Activated T-helper 9 cell treated with anti-CD3 and anti-CD28 coated beads, Interleukin-2, amount 50 U/mL, for 16 hours (primary cell): ENCODE measurements at places on chromosomes 1 and 21.

DNA sequence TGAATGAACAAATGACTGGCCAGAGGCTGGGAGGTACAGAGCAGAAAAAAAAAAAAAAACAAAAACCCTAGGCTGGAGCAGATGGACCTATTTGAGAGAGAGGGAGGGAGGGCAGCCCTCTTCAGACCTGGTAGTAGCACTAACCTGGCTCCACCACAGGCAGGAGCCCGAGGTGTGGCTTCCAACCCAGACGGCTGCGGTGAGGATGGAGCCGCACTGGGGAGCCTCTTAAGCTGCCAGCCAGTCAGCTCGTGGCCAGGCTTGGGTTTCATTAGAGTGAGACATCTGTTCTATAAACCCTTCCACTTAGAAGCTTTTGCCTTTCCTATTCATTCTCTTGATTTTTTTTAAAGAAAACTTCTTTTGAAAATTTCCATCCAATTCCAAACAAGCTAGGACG is 16.8 kb downstream of the LGR6 start:
- no peak for DNase-seq

DNA sequence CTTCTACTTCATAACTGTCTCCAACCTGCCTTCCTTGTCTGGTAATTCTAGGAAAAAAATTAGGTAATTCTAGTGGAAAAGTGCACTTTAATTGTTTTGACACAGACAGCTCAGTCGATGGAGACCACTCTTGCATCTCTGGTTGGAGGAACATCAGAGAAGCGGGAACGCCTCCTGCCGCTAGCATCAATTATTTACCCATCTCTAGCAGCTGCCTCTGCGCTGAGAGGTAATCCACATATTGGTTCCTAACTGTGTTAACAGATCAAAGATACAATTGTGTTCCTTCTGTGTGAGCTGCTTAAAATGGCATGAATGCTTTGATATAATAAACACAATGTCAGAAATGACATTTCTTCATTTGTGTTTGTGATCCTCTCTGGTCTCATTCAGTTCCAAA is 33.3 kb downstream of the C2CD2 start:
- DNase-seq = no peak

DNA sequence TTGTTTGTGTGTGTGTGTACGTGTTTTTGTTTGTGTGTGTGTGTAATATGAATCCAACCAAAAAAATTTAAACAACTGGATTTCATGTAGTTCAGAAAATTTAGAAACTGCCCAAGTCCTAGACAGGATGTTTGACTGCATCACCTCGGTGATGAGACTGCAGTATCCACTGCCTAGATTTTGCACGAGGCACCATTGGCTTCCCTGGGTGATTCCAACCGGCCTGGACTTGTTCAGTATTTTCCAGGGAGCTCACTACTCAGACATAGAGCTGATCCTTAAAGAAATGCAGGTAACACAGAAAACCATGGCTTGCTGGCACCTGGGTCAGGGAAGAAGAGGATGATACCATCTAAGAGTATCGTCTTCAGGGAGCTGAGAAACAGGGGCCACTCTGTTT is 18.2 kb upstream of the KCNK2 start:
- DNase-seq = no peak

- no peak for DNase-seq
These were observed 269.5 kb downstream of the TM2D1 start for GRCh38 chr1:61455400-61455799.

DNA sequence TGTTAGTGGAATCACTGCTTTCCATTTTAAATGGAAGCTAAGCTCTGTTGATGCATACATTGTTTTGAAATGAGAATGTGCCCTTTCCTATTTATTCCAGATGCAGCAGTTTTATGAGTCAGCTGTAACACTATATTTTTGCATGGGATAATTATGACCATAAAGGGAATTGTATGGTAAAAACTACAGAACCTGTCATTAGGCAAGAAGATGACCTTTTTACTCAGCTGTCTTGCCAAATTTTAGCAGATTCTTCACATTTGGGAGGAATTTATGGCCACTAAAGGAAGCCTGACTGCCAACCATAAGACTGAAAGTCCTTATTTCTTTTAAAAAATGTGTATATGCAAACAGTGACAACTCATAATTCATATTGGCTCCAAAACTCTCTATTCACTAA is 356.3 kb upstream of the PRMT6 start:
- DNase-seq = no peak

DNA sequence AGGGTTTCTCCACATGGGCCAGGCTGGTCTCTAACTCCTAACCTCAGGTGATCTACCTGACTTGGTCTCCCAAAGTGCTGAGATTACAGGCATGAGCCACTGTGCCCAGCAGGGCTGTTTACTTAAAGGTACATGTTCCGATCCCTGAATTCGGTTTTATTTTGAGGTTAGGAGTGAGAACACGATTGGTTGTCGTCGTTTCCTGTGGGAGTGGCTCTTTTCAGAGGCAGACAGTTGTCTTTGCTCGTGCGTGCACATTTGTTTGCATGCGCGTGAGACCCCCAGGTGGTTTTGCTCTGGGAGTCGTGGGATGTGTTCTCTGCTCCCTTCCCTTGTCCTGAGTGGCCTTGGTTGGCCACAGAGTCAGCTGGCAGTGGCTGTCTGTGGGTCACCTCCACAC is 60.2 kb downstream of the SKI start:
- no peak for DNase-seq

GRCh38 chr1:243447347-243447746 is 191.5 kb downstream of the SDCCAG8 start:
- no peak for DNase-seq

- no peak for DNase-seq
These were observed 2.7 kb upstream of the PHTF1 start for GRCh38 chr1:113761937-113762336.

GRCh38 chr1:65229201-65229600 is 80.1 kb upstream of the DNAJC6 start:
- no peak for DNase-seq

- DNase-seq = no peak
These were observed 922 bp downstream of the CPT2 start for GRCh38 chr1:53197291-53198200.

GRCh38 chr1:195763146-195763906 is 844.9 kb downstream of the KCNT2 start:
- DNase-seq = no peak

- DNase-seq = no peak
These were observed 831 bp upstream of the FOXD2 start for GRCh38 chr1:47436979-47437446.

- DNase-seq = no peak
These were observed 814.5 kb upstream of the NEGR1 start for GRCh38 chr1:73096841-73097240.

DNA sequence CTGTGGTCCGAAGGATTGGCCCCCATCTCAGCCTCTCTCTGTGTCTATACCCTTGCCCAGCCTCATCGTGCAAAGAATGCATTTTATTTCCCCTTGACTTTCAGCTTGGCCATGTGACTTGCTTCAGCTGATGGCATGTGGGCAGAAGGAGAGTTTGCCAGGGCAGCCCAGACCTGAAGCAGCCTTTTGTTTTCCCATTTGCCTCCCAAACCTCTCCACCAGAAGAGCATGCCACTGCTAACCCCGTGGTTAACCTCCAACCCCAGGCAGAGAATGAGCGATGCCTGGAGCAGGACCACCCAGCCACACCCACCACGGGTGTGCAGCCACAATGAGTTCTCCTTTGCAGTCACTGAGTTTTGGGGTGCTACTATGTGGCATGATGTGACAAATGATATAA is 136.4 kb downstream of the SETD4 start:
- no peak for DNase-seq

GRCh38 chr1:59605184-59605583 is 209.6 kb upstream of the HOOK1 start:
- no peak for DNase-seq

- DNase-seq = no peak
These were observed 932.8 kb downstream of the TTLL7 start for GRCh38 chr1:83065952-83066727.

DNA sequence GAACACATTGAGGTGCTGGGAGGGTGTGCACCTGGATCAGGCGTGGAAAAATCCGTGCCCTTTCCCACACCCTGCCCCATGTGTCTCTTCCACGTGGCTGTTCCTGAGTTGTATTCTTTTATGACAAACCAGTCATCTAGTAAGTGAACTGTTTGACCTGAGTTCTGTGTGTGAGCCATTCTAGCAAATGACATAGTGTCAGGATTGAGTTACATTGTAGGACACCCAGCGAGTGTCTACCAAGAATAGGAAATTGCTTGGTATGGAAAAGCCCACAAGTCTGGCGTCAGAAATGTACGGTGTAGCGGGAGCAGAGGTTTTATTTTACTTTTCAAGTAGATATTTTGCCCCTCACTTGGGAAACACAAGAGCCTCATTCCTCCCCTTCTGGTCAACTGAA is 1.2 kb upstream of the MRAP start:
- DNase-seq = no peak

DNA sequence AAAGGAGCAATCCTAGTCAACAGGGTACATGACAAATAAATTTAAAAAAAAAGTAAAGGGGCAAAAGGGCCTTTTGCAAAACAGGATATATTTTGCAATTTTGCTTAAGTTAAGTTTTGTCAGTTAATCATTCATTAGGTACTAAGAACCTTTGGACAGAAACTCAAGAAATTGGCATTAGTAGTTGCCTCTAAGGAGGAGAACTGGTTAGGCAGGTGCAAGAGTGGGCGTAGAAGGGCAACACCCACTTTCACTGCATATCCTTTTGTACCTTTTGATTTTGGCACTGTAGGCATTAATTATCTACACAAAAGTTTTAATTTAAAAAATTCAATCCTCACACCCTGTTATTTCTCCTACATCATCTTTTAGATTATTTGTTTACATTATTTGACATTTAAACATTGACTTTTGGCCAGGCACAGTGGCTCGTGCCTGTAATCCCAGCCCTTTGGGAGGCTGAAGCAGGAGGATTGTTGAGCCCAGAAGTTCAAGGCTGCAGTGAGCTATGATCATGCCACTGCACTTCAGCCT is 4.3 kb downstream of the DDAH1 start:
- no peak for DNase-seq

DNA sequence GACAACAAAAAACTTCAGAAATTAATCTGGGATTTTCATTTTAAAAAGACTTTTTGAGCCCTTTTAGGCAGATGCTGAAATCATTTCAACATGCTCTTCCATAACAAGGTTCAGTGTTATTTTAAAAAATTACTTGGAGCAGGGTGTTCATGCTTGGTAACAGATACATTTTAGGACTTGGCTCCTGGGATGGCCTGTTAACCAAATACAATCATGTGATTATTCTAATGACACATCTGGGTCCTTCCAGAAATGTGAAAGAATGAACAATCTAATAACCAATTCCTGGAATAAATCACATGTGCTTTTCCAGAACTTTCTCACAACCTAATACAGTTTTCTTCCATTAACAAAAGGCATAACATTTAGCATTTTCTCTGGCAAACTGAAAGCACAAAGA is 379.8 kb upstream of the RUNX1 start:
- DNase-seq = no peak

DNA sequence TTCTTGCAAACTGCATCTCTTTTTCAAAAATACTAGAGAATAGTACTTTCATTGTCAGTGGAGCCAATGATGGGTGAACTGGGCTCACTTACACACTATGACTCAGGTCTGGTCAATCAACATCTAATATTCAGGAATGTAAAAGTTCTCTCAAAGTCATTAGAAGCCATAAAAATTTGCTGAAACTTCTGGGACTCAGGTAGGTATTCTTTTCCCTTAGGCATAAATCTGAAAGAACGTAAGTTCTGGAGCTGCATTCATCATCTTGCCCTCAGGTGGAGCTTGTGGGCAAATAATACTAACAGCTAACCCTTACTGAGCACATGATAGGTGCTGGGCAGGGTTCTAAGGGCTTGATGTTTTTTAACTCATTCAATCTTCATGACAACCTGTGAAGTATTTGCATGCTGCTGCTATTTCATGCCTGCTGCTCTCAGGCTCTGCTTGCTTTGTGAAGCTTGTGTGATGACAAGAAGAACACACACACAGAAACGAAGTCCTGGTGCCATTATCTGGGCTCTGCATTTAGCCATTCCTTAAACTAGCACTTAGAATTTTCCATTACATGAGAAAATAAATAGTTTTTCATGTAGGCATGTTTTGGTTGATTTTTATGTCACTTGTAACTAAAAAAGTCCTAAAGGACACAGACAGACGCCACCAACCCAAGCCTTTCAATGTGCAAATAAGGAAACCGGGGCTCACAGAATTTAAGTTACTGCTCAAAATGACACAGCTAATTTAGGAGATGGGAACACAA is 394.2 kb upstream of the LYPLAL1 start:
- DNase-seq = no peak

- no peak for DNase-seq
These were observed 5.5 kb downstream of the KIF26B start for GRCh38 chr1:245160288-245160687.

DNA sequence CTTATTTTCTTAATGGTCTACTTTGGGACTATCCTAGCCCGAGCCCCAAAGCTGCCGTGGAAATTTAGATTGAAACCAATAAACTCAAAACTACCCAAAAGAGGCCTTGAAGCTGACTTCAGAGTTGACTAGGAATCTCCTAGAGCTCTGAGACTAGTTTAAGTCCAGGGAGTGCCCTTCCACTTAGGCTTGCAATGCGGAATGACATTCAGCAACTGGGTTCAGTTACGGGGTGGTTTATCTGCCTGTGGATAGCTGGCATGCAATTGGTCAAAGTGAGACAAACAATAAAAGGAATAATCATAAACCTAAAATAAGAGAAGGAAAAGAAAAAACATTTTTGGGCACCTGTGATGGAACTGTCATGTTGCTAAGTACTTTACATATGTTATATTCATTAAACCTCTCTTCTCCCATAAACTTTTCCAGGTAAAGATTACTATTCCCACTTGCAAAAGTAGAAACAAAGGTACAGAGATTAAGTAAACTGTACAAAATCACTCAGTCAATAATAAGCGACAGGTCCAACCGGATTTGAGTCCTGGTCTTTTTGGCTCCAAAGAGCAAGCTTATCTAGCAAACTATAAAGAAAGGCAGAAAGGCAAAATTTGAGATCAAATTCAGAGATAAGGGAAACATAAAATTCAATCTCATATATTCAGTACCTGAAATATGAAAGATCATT is 56.5 kb downstream of the GPATCH2 start:
- no peak for DNase-seq

GRCh38 chr1:61082311-61083012 is at the start of gene NFIA:
Gene NFIA (plus strand): TSS chr1:61082561.
- no peak for DNase-seq

DNA sequence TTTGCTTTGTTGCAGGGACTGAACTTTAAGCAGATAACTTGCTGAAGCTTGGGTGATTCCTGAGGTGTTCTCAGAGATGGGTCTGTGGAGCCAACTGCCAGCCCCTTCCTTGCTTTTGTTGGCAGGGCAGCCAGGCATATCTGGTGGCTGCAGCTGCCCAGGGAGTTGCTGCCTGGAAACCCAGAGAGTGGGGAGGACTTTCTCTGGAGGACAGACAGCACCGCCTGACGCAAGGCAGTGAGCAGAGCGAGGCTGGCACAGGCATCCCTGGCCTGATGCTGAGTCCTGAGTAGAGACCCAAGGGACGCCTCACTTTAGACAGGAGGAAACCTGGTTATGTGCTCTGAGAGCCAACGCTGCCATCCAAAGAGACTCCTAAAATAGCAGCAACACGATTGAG is 9.8 kb upstream of the OLFML2B start:
- DNase-seq = no peak

- DNase-seq = no peak
These were observed 40.6 kb downstream of the CHRM3 start for GRCh38 chr1:239426821-239427475.

- no peak for DNase-seq
These were observed 362 bp downstream of the ZBTB48 start for GRCh38 chr1:6580119-6580592.

GRCh38 chr1:183416850-183417771 is 1.1 kb downstream of the NMNAT2 start:
- no peak for DNase-seq

- DNase-seq = no peak
These were observed 3.4 kb downstream of the SLC26A9 start for GRCh38 chr1:205939690-205940330.

- no peak for DNase-seq
These were observed 30.2 kb upstream of the NEK2 start for GRCh38 chr1:211705467-211706091.
